ENCODE measurements at places on chromosomes 11 and 22.

DNA sequence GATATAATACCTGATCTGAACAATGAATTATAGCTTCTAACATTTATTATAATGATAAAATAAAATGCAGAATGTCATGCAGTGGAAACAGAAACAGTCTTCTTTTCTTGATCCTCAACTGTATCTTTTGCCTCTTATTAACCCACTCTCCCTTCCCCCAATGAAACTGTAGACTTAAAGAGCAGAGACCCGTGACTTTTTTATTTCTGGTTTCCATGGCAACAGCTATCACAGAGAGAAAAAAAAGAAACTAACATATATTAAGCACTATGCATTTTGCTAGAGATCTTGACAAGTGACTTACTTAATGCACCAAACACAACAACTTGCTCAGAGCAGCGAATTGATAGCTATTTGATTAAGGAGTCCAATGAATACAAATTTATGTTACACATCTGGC is 69.3 kb downstream of the RAB38 start:
- no peak for DNase-seq

DNA sequence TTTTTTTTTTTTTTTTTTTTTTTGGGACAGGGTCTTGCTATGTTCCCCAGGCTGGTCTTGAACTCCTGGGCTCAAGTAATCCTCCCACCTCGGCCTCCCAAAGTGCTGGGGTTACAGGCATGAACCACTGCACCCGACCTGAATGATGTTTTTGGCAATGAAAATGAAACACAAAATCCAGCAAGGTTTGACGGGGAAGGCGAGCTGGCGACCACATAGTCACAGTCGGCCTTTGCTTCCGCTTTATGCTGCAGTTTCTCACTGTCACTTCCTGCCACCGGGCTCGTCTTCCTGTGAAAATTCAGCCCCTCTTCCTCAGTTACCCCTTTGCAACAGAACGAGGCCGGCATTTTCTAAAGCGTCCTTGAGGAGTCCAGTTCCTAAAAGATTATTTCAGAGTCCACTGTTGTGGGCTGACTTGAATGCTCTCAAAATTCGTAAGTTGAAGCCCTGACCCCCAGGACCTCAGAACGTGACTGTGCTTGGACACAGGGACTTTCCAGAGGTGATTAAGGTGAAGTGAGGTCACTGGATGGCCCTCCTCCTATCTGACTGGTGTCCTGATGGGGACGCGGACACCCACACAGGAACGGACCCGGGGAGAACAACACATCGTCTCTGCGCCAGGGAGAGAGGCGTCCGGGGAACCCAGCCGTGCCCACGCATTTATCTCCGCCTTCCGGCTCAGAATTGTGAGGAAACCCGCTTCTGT is 2.9 kb upstream of the BID start:
- no peak for DNase-seq

DNA sequence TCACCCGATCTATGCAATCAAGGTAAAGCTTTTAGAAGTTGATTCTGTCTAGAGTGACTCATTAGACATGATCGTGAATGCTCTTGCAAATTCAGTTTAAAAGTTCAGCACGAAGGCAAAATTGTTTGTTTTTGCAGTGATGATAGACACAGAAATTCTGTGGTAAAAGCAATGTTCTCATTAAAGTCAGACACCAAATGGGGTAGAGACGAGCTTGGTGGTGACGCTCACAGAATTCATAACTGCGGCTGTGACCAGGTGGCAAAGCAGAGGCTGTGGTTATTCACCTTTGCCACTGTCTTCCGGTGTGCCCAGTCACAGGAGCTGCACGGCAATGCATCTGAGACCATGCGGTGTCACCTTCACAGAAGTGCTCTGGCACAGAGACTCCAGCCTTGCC is 83.4 kb downstream of the WNT7B start:
- DNase-seq = no peak

- no peak for DNase-seq
Observed at GRCh38 chr11:96447208-96448110, 57.6 kb downstream of the JRKL start.

GRCh38 chr11:57763568-57763967 is 2.0 kb downstream of the CTNND1 start:
- no peak for DNase-seq

DNA sequence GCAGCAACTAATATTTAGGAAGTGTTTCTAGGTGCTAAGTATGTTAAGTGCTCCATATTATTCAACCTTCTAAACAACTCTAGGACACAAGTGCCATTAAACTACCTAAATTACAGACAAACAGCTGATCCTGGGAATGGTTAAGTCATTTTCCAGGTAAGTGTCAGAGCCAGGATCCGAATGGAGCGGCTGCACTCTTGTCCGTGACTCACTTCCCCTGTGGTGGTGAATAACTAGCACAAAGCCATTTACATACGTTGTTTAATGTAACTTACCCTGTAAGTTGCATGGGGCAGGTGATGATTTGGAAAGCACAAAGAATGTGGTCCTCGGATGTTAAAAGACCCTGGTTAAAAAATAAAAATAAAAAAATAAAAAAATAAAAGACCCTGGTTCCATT is 8.8 kb upstream of the PRG2 start:
- DNase-seq = no peak

DNA sequence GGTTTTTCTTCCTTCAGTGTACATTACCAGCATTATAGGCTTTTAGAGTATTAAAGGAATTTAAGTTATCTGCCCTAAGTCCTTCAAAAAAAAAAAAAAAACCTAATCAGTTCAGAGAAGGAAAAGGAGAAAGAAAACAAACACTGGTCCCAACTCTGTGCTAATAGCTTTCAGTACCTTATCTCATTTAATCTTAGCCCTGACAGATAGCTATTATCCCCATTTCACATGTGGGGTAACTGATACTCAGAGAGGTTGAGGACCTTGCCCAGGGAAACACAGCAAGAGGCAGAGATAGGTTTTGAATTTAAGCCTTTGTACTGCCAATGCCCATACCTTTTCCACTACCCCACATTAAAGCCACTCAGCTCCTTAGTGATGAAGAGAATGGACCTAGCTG is 43.4 kb downstream of the FAT3 start:
- no peak for DNase-seq

DNA sequence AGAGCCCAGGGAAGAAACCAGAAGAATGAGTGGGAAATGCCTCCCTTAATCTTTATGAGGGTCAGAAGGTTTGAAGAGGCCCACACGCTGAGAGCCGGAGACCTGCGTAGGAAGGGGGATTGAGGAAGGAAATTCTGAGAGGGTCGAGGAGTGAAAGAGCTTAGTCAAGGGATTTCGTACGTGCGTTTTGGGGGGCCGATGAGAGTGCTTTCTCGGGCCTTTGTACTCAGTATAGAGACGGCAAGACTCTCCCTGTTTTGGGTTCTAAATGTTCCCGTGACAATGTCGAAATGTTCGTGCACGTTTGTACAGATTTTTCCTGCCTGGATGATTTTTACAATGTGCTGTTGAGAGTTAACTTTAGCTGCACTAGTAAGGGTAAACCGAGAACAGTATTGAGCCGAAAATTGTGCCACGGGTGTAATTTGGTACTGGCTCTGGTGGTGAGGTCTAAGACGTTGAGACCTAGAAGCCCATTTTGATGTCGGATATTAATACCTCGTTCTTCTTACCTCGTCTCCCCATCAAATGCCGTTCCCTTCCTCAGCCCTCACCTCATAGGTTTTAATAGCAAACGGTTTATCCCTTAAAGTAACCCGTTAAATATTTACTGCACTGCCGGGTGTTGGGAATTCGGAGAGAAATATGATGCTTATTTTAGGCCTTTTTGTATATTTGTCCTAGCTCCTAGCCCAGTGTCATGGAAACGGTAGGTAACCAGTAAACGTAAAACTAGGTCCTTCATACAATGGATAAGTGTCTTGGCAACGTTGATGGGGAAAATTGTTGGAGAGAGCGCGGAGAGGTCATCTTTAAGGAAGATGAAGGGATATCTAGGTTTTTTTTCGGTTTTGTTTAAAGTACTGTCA is 734 bp downstream of the C11orf58 start:
- DNase-seq = no peak

DNA sequence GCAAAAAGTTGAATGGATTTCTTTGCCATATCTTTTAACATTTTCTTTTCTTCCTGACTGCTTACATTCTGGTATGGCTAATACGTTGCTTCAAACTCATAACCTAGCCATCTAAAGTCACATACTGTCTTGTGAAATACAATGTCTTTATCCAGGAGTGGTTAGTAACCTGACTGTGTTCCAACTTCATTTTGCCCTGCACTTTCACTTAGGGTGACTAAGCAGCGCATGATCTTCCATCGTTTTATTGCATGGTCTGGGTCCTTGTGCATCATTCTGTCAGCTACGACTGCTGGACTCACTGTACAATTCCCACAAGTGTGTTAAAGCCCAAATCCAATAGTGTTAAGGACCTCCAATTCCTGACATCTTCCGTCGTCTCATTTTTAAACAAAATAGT is 403.2 kb downstream of the NTM start:
- DNase-seq = no peak

DNA sequence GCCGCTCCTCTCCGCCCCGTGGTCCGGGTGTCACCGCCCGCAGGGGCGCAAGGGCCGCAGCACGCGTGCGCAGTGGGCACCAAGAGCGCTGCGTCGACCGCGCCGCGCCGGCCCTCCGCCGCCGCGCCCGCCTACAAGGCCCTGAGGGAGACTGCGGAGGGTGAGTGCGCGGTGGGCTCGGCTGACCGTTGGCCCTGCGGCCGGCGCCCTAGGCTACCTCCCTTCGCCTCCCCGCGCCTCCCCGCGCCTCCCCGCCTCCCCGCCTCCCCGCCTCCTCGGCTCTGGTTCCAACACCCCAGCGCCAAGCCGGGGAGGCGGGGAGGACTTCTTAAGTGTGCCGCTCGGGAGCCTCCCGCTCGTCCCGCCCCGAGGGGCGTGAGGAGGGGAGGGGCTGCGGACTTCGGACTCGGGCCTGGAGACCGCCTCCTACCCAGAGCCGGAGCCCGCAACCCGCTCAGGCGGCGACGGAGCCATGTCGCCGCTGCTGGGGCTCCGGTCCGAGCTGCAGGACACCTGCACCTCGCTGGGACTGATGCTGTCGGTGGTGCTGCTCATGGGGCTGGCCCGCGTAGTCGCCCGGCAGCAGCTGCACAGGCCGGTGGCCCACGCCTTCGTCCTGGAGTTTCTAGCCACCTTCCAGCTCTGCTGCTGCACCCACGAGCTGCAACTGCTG is at the start of gene AQP11:
Gene AQP11, plus strand, starts transcription at position 433 of the 673 bp plus-strand sequence. Its CDS starts 40 bp downstream, at position 473.
- DNase-seq = peak; percentile 84

DNA sequence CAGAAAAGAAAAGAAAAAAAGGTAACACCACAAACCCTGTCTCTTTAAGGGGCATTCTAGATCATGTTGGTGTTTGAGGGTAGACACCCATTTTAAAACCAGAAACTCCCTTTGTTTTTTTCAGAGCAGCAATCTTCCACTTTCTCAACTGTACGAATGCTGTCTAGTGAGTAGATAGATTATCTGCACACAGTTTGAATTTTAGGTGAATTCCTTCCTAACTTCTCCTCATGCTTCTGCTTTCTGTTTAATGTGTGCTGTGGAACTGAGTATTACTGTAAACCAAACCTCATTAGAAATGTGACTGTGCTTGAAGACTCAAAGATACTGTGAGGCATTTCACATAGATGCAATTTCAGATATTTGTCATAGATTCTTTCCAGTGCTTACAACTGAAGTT is 102.4 kb downstream of the PRMT3 start:
- DNase-seq = no peak

DNA sequence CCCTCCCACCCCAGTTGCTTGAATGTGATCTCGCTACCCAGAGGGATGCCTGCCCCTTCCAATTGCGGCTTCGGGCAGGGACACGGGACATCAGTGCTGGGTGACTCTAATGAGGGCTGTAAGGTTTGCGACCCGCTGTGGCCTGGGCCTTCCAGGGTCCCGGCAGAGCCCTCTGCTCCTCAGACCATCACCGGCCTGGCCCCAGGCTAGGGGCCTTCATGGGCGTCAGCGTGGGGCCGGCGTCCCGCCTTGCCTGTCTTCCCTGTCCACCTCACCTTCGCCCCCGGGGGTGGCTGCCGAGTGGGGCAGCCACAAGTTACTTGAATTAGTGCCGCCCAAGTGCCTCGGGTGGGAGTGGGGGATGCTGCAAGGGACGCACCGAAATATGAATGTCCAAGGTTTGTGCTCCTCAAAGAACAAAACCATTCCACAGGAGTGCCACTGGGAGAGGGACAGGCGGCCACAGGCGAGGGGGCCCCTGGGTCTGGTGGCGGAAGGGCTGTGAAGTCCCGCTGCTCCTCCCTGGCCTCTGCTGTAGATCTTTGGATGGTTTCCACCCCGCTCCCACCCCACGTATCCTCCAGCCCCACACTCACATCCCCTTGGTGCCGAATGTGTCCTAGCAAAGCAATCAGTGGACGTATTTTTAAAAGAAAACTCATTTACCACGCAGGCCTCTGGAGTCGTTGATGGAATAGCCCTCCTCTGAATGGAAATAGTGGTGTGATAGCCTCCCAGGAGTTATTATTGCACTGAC is 317.1 kb downstream of the NTM start:
- no peak for DNase-seq

DNA sequence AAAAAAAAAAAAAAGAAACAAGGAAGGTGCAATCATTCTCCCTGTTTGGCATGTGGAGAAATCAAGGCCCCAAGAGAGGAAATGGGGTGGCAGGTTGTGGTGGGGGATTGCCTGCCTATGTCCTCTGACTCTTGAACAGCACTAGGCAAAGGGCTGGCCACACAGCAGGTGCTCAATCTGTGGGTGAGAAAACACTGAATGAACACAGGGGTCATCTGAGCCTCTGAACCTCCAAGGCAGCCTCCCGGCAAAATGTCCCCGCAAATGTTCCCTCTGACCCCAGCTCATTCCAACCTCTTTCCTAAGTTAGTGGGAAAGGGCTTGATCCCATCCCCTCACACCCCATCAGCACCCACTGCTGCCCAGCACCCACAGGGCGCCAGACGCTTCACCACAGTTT is 4.6 kb downstream of the PLA2G6 start:
- DNase-seq = no peak

GRCh38 chr11:104572279-104572678 is 326.0 kb downstream of the CASP12 start:
- DNase-seq = no peak

DNA sequence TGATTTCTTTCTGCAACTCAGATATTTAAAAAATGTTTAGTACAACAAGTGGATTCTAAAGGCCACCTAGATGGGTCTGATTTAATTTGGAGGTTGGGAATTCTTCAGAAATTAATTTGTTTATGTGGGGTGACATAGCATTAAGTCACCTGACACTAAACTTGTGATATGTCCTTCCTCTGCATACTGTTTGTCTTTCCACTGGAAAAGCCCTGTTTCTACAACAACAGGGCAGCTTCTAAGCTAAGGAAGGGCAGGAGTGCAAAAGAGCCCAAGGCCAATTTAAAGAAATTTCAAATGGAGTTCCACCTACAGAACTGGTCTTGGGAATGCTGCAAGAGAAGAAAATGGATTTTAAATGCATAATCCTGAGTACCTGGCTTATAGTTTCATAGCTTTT is 319.2 kb downstream of the SOX6 start:
- no peak for DNase-seq
